T47D (cell line): ENCODE measurements at places on chromosomes 12 and 14.

DNA sequence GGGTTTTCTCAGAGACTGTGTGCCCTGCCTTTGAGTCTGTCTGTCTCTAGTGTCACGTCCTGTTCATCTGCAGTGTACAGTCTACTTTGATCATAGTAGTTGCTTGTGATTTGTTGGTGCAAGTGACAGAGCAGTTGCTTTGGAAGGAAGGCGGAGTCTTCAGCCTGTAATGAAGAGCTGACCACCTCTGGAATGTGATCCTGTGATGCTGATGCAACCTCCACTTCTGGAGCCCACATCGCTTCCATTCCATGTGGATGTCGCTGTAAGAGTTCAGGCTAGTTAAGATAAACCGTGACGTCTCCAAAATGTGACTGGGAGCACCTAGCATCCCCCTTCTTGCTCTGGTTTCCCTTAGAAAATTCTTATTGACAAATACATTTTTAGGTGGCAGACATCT lies 51.8 kb downstream of the PELI2 start:
- DNase-seq: no peak

DNA sequence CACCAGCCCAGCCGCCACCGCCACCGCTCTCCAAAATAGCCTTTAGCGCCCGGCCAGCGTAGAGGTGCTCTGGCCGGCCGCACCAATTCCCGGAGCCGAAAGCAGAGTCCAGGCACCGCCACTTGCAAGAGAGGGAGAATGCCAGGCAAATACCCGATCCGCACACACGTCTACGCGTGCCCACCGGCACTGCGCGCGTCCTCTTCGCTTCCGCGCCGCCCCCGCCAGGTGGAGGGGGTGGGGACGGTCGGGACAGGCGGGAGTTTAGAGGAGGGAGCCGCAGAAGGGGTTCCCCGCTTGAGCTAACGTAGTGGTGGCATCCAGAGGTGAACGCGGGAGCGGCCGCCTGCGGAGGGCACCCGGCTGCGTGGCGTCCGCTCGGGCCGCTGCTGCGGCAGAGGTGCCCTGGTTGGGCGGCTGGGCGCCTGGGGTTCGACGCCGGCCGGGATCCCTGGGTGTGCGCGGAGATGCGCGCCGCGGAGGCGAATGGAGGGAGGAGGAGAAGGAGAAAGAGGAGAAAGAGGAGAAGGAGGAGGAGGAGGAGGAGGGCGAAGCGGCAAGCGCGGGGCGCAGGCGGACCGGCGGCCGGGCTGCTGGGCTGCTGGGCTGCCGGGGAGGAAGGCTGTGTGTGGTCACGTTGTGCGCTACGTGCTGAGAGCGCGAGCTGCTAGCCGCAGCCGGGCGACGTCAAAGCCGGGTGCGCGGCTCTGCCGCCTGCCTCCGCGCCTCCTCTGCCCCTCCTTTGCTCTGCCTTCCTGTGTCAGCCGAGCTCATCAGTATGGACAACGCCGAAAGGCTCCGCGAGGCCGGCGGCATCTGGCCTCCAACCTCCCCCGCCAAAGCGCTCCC lies at the start of gene MDGA2:
Gene MDGA2 (minus strand): TSS at position 140 of the 849 bp plus-strand sequence.
- DNase-seq: no peak

DNA sequence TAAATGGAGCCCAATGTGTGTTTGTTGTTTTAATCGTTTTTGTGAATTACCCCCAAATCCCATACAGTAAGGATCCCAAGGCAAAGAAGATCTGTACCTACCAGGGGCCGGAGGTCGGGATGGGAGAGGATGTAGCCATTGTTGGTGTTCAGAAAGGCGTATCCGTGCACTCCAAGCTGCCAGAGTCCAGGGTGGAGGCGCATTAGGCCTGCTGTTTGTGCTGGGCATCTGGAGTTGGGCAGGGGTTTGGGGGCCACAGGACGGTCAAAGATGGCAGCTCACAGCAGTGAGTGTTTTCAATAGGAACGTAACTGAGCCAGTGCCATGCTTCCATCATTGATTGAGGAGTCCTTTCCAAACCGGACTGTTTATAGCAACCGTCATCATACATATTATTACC lies 40.2 kb downstream of the CACNA2D4 start:
- no peak for DNase-seq

DNA sequence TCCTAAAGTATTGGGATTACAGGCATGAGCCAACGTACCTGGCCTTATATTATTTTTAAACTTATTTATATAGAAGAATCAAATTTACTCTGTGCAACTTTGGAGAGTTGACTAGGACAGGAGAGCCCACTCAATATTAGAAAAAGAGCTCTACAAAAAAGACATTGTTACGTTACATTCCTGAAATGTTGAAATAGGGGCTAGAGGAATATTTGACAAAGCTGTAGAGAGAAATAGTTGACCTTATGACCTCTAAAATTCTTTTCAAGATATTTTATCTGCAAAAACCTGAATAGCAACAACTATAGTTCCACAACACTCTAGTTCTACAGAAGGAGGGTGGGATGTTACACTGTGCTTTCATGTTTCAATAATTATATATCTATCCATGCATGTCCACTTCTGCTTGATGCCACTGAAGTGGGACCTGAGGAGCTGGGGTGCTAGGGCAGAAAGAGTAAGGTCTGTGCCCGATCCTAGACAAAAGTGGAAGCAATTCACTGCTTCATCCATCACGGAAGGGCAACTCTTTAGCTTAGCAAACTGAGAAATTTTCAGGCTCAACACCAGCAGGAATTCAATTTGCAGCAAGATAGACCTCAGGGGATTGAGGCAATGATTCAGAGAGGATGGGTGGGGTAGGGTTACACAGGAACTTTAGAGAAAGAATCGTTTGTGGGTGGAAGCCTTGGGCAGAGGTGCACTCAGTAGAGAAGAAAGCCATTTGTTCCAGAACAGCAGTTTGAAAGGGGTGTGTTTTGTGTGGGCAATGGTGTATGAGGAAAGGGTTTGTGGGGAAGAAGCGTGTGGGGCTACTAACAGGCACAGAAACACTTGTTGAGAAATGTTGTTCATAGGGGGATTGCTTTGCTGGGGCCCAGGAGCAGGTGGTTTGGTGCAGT lies 16.0 kb upstream of the RNASE10 start:
- no peak for DNase-seq

GRCh38 chr14:58870961-58871360 lies 233.2 kb downstream of the DACT1 start:
- no peak for DNase-seq

DNA sequence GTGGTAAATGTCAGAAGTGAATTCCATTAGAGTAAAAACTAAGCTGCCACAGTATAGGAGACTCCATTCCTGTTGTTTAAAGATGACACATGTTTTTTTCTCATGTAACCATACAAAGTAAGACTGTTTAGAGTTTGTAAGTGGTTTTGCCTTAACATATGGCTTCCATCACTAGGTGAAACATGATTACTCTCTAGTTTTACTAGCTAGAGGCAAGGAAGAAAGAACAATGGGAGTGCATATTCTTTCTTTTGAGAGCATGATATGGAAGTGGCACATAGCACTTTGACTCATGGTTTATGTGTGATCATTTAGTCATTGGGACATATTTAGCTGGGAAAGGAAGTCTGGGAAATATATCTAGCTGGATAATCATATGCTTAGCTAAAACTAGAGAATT lies 7.7 kb downstream of the ATF7IP start:
- no peak for DNase-seq

DNA sequence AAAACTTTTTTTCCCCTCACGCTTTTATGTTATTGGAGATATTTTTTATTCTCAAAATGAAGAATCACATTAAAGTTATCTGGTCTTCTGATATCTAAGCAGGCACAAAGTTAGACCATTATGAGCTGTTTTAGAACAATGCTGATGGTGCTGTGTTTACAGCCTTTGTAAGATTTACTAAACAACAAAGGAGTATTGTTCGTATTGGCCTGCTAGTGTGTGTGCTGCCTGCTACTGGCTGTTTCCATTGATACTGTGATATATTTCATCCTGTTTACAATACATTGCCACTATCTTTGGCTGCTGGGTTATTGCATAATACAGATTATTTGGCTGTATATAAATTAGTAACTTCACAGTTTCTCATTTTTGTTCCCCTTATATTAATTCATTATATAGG lies 220.8 kb downstream of the ITPR2 start:
- no peak for DNase-seq

GRCh38 chr12:115213118-115213517 lies 529.1 kb upstream of the TBX3 start:
- DNase-seq: no peak

- DNase-seq: peak; percentile 10
These were observed 17.9 kb downstream of the TOGARAM1 start for GRCh38 chr14:44979740-44980356.

GRCh38 chr12:22282283-22282682 lies 52.2 kb downstream of the ST8SIA1 start:
- DNase-seq: no peak

DNA sequence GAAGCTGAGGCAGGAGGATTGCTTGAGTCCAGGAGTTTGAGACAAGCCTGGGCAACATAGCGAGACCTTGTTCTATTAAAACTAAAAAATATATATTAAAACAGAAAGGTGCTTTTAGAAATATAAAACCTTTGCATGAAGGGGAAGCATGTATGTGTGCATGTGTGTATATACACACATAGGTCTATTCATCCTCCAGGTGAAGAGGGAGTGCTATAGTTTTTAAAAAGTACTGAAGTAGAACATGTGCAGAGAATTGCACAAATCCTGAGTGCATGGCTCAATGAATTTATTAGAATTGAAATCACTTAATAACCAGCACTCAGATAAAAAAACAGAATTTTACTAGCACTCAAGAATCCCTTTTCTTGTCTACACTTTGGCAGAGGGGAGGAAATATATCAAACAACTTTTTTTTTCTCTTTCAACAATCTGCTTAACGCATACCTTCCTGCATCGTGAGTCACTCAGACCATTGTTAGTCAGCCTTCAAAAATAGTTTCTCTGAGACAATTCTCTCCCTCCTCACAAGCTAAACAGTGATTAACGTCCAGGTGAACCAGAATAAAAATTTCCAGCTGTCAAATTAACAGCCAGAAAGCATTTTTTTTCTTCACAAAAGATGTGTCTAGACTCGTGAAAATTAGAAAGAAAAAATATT lies 17.7 kb upstream of the NEDD1 start:
- no peak for DNase-seq

DNA sequence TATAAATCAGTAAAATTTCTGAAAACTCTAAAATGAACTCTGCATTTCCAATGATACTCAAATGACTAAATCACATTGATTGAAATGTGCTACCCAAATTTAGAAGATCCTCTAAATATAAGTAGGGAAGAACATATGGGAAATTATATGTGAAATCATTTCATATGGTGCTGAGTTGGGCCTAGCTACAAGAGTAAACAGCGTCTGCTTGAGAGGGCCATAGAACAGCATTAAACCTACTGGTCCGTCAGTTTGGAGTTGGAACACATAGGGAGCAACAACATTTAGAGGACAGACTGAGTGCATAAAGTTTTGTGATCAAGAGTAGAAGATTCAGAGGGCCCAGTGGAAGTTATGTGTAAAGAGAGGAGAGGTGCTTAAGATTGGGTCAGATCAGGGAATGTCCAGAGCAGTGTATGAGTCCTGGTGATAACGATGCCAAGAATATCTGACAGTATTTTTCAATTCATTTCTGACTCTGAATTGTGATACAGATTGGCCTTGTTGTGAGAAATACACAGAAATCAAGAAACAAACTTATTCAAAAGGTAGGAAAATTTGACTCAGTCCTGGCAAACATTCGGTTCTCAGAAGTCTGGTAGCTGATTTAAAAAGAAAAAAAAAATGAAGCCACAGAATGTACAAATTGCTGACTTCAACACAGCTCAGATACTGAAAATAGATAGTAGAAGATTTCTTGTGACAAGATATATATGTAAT lies 362.2 kb downstream of the CCDC91 start:
- DNase-seq: no peak

GRCh38 chr12:6356374-6356820 lies 14.5 kb upstream of the TNFRSF1A start:
- no peak for DNase-seq

GRCh38 chr14:59831121-59831730 lies 39.4 kb downstream of the RTN1 start:
- DNase-seq: no peak

DNA sequence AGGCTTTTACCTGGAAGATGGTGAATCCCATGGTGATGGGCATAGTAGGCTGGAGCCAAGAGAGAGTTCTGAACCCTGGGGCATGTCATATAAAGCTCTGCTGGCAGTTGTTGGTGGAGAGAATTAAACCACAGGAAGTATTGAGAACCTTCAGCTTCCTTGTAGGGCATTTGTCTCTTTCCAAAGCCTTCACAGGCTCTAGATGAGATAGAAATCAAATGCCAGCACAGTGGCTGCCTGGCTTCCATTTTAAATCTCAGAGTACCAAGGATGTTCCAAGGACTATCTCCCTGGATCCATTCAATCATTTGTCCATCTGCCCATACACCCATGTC lies 369.6 kb downstream of the DPF3 start:
- DNase-seq: no peak

DNA sequence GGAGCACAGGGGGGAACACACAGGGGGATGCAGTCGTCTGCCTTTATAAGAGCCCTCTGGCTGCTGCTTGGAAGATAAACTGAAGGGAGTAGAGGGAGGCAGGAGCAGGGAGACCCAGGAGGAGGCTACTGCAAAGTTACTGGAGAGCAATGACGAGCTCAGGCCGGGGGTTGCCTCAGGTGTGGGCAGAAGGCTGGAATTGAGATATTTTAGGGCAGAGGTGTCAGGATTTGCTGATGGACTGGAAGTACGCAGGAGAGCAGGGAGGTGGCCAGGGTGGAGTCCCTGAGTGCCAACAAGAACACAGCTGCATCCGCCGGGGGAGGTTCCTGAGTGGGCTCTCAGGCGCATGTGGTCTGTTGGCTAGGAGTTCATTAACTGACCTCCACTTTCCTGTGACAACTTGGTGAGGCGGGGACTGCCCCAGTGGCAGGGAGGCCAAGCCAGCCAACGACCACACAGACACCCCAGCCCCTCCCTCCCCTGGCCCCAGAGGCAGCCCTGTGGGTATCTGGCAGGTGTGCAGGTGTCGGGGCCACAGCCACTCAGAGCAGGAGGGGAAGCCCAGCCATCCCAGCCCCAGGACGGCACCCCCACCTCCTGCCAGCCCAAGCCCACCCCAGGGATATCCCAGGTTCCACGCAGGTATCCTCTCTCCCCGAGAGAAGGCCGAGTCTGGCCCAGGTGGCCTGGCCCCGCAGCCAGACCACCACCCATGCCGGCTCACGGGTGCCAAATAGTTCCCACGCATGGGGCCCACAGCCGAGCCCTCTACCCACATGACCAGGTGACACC lies 85.4 kb downstream of the NCOR2 start:
- DNase-seq: no peak

DNA sequence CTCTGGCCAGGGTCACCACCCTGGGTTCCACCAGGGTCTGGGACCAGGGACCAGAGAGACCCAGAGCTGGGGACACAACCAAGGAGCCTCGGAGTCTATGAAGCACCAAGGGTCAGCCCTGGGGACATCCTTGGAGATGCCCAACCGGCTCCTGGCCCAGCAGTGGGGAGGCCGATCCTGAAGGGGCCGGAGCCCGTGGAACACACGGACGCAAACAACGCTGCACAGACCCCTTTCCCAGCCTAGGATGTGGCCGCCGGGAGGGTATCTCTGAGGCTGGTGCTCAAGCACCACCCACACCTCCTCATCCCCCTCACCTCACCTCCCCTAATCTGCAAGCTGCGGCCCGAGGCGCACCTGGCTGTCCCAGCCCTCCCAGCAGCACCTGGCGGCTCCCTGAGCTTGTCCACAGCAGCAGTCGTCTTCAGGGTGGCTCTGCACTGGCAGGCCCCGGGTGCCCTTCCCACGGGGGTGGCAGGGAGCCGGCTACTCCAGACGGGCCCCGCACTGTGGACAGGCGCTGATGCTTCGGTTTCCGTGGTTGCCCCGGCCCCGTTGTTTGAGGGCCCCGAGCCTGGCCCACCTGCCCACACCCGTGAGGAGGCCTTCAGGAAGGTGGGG lies 146.8 kb upstream of the C14orf180 start:
- no peak for DNase-seq
